ENCODE measurements at places on chromosomes 7 and 10.

DNA sequence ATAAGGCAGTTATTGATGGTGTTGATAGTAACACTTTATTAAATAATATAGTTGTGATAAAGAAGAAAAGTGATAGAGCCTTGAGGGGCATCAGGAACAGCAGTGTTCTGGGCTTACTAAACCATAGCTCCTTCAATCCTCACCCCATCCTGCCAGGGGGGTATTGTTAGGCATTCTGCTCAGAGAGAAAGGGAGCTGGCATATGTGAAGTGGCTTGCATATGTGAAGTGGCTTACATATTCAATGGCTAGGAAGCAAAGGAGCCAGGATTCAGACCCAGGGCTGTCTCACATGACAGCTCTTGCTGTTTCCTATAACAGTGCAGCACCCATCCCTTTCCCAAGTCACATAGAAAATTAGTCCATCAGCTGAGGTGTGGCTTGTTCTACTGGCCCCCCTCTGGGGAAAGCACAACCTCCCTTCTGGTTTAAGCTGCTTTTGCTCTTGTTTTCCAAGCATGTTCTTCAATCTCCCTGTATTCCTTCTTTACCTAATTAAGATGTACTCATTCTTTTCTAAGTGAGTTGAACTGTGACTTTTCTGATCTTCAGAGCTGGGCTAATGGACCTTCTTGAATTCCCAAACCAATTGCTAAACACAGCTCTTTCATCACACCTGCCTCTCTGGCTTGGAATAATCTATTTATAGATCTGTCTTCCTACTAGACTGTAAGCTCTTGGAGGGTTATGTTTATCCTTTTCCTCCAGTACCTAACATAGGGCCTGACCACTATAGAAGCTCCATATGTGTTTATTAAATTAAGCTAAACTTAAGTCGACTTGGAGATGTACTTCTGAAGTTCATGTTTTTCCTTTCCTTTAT, 108.7 kb upstream of the GLI3 start:
- no peak for DNase-seq

GRCh38 chr10:110901954-110902819, 16.8 kb downstream of the BBIP1 start:
- peak; percentile 82 for DNase-seq

DNA sequence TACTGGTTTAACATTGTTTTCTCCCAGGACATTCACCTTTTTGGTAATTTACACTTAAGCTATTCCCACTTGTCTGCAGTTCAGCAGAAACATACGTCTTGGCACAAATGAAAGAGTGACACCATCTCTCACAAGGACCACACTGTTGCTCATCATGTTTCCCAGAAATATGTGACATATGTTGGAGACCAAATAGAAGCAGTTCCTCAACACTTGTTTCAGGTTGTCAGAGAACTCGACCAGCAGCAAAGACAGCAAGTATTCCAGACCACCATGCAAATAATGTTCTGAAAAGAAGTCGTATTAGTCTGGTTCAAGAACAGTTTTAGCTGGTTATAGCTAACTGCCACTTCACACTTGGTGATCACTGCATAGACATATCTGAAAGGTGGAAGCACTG, 81.3 kb upstream of the KLF6 start:
- DNase-seq, result no peak

DNA sequence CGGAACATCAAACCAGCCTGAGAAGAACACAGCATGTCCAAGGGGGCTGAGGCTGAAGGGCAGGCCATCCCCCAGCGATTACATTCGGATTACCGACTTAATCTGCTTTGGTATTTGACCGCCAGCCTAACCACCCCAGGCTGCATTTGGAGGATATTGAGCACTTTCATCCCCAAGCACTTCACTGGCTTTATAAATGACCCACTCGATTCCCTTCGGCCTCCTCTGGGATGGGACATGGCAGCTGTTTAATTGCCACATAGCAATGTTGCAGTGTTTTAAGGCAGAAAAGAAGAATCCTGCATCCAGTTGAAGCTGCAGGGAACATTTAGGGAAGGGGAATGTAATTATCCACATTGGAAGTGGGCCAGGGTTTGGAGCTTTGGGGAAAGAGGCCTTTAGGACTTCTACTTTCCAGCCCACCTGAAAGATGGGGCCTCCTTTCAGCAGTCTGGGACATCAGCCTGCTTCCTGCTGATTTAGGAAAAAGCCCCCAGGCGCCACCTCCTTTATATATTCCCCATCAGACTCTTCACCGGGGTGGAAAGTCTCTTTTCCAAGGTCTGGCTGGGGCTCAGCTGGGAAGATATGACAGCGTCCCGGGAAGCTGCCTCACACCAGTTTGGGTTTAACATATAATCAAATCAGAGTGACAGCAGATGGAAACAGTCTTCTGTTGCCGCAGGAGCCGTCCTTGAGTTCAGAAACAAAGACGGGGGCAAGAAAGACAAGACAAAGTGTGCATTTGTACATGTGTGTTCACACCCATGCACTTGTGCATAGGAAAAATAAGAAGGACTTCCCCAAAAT, 9.2 kb downstream of the DPCD start:
- DNase-seq, result no peak

GRCh38 chr10:58565271-58565670, 52.6 kb downstream of the BICC1 start:
- peak; percentile 39 for DNase-seq

- DNase-seq, result peak; percentile 63
These were observed 69.5 kb upstream of the PODXL start for GRCh38 chr7:131625817-131626372.

GRCh38 chr10:35391954-35392262, 55.6 kb downstream of the CCNY start:
- no peak for DNase-seq

DNA sequence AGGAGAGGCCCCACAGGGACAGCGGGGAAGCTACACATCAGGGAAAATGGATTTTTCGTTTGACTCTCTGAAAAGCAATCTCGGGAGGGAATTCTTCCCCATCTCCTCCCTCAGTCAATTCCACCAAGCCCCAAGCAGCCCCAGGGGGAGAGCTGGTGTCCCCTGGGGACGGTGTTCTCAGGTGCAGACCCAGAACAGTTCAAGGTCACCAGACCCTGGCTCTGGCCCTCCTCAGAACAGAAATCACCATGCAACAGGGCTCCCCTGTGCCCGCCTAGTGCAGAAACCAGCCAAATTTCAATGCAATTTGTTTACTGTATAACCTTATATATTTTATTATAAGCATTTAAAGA, 34.1 kb downstream of the GSDME start:
- DNase-seq, result no peak

DNA sequence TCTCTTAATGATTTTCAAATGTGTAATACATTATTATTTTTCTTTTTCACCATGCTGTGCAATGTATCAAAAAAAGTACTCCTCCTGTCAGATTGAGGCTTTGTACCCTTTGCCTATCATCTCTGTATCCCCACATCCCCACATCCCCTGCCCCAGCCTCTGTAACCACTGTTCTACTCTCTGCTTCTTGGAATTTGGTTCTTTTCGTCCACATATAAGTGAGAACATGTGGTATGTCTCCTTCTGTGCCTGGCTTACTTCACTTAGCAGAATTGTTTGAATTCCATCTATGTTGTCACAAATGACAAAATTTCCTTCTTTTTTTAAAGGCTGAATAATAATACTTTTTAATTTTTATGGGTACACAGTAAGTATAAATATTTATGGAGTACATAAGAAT, 13.8 kb downstream of the TAF3 start:
- no peak for DNase-seq

DNA sequence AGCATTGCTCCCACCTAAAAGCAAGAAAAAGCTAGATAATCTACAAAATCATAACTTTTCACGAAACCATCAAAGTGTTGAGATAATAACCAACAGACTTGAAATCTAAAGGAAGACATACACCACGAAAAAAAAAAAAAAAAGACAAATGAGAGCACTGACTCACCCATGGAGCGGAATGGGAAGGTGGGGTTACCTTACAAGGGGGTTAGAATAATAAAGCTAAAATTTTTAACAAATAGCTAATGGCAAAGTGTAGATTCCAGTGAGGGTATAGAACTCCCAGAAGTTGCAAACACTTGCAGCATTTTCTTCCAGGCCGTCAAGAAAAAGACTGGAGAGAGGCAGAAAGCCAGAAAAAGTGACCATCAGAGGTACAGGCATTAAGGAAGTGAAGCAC, 27.2 kb downstream of the IPMK start:
- DNase-seq, result peak; percentile 37

DNA sequence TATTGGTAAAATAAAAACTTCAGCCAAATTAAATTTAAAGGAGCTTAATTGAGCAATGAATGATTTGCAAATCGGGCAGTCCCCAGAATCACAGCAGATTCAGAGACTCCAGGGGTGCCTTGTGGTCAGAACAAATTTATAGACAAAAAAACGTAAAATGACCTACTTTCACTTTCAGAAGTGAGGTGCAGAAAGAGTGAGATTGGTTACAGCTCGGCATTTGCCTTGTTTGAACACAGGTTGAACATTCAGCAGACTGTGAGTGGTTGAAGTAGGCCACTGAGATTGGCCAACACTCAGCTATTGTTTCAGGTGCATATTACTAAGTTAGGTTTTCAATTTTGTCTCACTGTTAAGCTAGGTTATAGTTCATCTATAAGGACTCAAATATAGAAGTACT, 153.4 kb downstream of the BICC1 start:
- DNase-seq, result peak; percentile 54

DNA sequence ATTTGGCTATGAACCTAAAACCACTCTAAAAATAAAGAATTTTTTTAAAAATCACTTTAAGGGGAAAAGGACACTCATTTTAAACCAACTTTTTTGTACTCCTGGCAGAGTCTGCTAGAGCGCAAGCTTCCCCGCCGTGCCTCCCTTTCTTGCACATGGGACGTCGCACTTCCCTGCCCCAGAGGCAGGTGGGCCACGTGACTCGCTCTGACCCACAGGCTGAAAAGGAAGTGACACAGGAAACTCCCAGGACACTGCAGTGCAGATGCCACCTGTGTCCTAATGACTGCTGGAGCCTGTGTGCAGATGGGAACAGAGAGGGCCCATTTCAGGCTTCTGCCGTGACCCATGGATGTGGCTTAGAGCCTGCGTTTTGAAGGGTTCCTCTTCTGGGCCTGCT, 142.1 kb upstream of the LANCL2 start:
- DNase-seq, result no peak

- DNase-seq, result no peak
These were observed 5.8 kb downstream of the UNCX start for GRCh38 chr7:1238450-1238882.

DNA sequence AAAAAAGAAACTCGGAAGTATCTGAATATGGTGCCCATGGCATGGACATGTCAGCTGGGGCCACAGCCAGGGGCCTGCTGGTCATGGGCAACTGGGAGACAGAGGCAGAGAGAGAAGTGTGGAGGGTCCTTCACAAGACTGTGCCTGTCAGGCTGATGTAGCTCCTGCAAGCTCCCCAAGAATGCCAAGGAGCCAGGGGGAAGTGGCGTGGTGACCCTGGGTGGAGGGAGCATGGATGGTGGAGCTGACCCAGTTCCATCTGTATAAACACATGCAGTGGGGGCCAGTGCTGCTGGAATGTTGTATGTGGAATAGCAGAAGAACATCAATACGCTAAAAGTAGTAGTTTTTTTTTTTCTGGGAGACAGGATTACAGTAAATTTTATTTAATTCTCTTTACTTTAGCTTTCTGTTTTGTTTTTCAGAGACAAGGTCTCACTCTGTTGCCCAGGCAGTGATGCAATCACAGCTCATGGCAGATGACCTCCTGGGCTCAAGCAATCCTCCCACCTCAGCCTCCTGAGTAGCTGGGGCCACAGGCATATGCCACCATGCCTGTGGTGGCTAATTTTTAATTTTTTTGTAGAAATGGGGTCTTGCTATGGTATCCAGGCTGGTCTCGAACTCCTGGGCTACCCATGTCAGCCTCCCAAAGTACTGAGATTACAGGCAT, 10.5 kb upstream of the ZMIZ2 start:
- DNase-seq, result peak; percentile 20

DNA sequence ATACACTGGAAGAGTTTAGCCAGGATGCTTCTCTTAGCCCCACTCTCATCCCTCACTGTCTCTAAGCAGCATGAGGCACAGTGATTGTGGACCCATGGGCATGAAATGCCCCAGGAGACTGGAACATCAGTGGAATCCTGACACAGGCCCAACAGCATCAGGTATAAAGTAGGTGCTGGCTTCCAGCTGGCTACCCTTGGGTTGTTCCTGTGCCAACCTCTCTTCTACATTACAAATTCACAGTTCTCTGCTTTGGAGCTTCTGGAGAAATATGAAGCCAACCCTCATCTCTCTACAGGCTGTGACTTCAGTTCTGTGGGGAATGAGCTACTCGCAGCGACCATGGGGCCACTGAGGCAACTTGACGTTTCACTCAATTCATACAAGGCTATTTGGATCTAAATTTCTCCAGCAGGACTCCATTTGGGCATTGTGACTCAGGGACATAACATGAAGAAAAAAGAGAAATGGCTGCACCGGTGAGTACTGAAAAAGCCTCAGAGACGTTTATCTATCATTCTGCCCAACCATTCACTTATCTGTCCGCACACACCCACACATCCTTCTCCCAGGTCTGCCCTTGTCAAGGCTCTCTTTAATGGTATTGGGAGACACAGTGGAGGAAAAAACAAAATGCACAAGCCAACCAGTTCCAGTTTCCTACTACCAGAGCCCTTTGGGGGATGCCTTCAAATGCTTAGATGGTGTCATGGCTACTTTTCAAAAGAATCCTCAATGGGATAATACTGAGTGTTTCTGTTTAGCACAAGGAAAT, 35.4 kb upstream of the TM9SF3 start:
- DNase-seq, result no peak

GRCh38 chr10:25952857-25953256, 18.8 kb downstream of the MYO3A start:
- no peak for DNase-seq

DNA sequence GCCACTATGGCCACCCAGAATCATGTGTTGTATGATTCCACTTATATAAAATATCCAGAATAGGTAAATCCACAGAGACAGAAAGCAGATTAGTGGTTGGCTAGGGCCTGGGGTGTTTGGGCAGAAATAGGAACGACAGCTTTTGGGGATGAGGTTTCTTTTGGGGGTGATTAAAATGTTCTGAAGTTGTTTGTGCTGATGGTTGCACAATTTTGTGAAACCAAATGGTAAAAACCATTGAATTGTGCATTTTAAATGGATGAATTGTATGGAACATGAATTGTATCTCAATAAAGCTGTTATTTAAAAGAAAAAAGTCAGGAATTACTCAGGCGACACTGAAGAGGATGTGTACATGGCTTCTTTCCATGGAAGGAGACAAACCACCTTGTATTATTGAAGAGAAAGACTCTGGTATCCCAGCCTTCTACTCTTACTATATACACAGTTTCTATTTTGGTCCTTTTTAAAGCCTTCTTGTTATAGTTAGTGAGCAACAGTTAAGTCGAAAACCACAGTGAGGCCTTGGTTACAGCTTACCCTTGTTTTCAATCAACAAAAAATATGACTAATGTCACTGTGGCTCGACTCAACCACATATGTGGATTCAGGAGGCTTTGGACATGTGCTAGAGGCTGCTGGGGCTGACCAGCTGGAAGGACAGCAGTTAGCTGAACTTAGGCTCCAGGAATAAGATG, 57.1 kb upstream of the KMT2E start:
- DNase-seq, result peak; percentile 62

All from fibroblast of the aortic adventitia (primary cell).